ENCODE measurements at places on chromosomes 6 and 20. TPM values are rescaled to one million over a fixed set of nuclear protein-coding genes. Genes with fewer than 3 reads are reported as not detected.

The JPH2 gene
- 1.2 TPM for polyA plus RNA-seq

The WFDC5 gene
- polyA plus RNA-seq, result not detected

The PHF3 gene
- polyA plus RNA-seq, result 72.0 TPM

The SLC12A5 gene
- 1.1 TPM for polyA plus RNA-seq

The ALDH8A1 gene
- 1.2 TPM for polyA plus RNA-seq

The IRF4 gene
- polyA plus RNA-seq, result 0.19 TPM

The GNMT gene
- polyA plus RNA-seq, result 1.6 TPM

The PBOV1 gene
- not detected for polyA plus RNA-seq

The SYNDIG1 gene
- 5.1 TPM for polyA plus RNA-seq

The PCIF1 gene
- polyA plus RNA-seq, result 38.8 TPM

The MYBL2 gene
- 20.6 TPM for polyA plus RNA-seq
